ENCODE measurements at places on chromosomes 12 and 14.

- no peak for DNase-seq
Observed at GRCh38 chr12:51891843-51892242, 3.9 kb downstream of the ANKRD33 start.

- no peak for DNase-seq
Observed at GRCh38 chr12:16675438-16675837, 69.5 kb upstream of the LMO3 start.

- no peak for DNase-seq
Observed at GRCh38 chr12:84421103-84421502, 491.5 kb downstream of the SLC6A15 start.

- no peak for DNase-seq
Observed at GRCh38 chr14:58915646-58916045, 272.8 kb upstream of the DAAM1 start.

GRCh38 chr14:63421226-63421625 is 102.5 kb upstream of the GPHB5 start:
- no peak for DNase-seq

Data from AG20443 (cell line).